ENCODE measurements at places on chromosomes 1 and 21.
A peak's percentile ranks its signal among the peaks of the same experiment; 100 is the strongest.

- no peak for DNase-seq
Observed at GRCh38 chr1:173601588-173601987, 1.3 kb downstream of the SLC9C2 start.

GRCh38 chr1:86339014-86339812 is 56.9 kb downstream of the ODF2L start:
- no peak for DNase-seq

DNA sequence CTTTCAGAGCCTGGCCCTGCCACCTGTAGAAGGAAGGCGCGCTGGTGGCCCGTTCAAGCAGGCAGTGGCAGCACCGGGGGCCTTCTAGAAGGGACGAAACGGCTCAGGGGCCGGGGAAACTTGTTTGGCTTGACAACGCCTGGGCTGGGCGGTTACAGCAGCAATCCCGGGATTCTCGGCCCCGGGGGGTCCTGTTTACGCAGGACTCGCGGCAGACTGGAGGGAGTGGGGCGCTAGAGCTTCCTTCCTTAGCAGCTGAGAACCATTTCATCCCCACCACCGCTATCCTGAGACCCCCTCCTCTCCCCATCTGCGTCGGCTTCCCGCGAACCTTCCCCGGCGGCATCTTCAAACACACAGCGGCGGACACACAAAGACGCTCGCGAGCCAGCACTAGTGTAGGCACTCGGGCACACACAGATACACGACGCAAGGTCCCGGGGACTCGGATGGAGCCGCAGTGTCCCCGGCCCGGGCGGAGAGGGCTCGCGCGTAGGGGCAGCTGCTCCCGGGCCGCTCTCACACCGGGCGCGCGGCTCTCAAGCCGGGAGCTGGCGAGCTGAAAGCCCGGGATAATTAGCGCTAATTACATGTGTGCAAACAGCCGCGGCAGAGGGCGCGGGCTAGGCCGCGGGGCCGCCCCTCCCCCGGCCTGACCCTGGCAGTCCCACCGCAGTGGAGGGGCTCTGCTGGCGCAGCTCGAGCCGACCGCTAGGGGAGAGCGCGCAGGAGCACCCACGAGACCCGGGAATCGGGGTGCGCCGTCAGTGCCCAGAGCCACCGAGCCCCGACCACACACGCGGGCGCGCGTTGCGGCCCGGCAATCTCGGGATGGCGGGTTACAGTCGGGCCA is 271.4 kb downstream of the FOXD2 start:
- peak; percentile 73 for DNase-seq

DNA sequence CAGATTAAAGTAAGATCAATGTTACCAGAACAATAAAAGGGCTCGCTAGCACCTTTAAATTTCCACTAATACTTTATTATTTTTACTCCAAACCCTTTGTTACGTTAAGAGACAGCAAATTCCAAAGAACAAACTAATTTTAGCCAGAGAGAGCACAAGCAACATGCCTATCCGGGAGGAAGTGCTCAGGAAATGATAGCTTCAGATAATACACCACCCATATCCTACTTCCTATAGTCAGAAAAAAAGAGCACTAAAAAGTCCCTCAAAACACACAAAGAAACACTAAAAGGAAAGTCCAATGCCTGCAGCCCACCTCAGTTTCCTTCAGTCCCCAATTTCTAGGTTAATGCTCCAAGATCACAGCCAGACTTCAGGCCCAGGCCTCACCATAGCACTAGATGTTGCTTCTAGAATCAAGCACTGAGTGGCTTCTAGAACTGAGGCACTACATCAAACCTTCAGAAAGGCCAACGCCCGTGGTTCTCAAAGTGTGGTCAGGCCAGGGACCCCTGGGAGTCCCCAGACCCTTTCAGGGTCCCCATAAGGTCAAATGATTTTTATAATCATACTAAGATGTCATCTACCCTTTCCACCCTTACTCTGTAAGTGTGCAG is 142.6 kb downstream of the PSMG1 start:
- no peak for DNase-seq

- no peak for DNase-seq
Observed at GRCh38 chr1:107003972-107004371, 52.5 kb upstream of the PRMT6 start.

GRCh38 chr21:21730512-21730911 is 732.3 kb downstream of the NCAM2 start:
- DNase-seq: no peak

GRCh38 chr1:207801819-207802218 is 50.0 kb downstream of the CD46 start:
- DNase-seq: no peak

- DNase-seq: no peak
Observed at GRCh38 chr1:84467298-84467697, 11.8 kb upstream of the RPF1 start.

- DNase-seq: no peak
Observed at GRCh38 chr1:178642282-178642681, 82.8 kb upstream of the RALGPS2 start.

- no peak for DNase-seq
Observed at GRCh38 chr1:48233666-48234485, 11.4 kb downstream of the SLC5A9 start.

DNA sequence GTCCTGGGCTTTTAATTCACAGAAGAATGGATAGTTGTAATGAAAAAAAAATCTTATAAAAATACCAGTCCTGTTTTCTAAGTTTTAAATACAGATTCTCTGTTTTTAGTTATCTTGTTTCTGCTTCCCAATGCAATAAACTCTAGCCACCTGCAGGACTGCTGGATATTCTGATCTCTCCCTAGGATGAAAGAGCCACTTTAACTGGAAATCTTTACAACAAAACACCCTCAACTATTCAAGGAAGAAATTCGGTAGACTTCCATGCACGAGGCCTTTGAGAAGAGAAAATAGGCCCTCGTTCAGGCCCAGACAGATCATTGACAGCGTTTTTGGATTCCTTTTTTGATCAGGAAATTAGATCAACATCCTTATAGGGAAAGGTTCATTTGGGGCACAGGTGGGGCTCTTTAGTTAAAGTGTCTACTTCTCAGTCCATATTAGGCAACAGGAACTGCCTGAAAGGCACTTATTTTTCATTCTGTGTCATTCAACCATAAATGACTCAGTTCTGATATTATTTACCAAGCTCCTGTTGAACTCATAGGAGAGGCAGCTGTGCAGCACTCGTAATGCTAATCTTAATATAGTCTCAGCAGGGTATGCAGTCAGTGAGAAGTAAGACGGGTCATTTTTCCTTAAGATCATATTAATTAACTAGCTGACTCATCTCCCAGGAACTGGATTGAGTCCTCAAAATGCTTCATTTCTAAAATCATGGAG is 71.1 kb upstream of the ERRFI1 start:
- DNase-seq: peak; percentile 16

GRCh38 chr1:155978325-155978972 is at the start of gene ARHGEF2:
Gene ARHGEF2, minus strand, starts transcription at chr1:155978547. Its CDS starts 120 bp downstream, at chr1:155978427.
- peak; percentile 75 for DNase-seq

DNA sequence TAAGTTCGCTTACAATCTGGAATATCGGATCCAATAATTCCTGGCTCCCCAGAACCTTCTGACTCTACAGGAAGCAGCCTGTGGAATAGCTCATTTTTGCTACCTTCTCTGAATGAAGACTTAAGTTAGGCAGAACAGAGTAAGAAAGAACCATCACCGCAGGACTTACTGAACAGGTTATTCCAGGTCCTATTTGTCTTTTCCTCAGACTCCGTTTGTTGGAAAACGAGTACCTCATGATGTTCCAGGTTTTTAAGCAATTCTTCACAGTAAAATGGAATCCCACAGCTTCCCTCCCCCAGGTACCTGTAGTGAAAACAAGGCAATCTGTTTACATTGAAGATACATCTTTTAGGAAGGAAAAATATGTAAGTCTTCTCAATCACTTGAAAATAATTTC is 59.8 kb downstream of the ADCY10 start:
- DNase-seq: no peak

DNA sequence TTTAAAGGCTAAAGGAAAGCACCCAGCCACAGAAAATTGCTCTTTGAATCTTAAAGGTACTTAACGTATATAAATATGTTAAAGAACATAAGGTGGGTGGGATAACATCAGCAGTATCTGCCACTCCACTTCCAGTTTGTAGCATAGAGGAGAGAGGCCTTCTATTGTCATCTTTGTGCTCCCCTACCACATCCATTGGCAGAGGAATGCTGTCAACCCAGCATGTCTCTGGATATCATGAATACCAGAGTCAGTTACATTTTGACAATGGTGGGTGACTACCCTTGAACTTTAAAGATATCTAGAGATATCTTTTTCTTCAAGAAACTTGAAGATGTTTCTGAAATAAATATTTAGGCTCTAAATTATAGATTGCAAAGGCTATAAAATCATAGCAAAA is 283.2 kb upstream of the LRRC7 start:
- no peak for DNase-seq

GRCh38 chr1:16187748-16188401 is 24.6 kb downstream of the ARHGEF19 start:
- peak; percentile 73 for DNase-seq

DNA sequence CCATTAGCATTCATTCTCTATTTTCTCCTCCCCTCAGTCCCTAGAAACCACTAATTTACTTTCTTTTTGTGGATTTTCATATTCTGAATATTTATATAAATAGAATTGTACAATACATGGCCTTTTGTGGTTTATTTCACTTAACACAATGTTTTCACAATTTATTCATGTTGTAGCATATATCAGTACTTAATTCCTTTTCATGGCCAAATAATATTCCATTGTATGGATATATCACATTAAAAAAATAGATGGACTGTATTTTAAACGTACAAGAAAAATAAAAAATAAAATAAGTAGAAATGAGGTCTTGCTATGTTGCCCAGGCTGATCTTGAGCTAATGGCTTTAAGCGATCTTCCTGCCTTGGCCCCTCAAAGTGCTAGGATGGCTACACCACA is 25.0 kb downstream of the SCP2 start:
- DNase-seq: no peak

GRCh38 chr1:97331165-97331564 is 589.7 kb downstream of the DPYD start:
- no peak for DNase-seq

GRCh38 chr1:227038401-227038800 is 98.3 kb downstream of the COQ8A start:
- DNase-seq: no peak

DNA sequence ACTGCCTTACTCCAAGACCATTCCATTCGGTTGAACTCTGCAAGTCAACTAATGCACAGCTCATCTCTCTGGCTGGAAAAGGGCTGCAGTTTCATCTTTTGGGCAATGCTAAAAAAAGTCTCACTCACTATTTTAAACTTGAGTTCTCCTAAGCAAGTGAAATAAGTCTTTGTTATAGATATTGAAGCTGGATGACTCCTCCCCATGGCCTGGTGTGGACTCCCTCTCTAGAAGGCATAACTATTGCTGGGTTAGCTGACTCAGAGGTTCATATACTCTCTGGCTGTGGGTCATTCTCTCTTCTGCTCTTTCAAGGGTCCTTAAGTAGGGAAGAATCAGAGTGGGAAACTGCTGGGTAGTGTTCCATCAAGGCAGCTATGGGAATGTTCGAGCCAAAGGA is 88.0 kb downstream of the XCL2 start:
- DNase-seq: no peak

GRCh38 chr1:15902882-15903281 is 55.4 kb downstream of the SPEN start:
- no peak for DNase-seq

DNA sequence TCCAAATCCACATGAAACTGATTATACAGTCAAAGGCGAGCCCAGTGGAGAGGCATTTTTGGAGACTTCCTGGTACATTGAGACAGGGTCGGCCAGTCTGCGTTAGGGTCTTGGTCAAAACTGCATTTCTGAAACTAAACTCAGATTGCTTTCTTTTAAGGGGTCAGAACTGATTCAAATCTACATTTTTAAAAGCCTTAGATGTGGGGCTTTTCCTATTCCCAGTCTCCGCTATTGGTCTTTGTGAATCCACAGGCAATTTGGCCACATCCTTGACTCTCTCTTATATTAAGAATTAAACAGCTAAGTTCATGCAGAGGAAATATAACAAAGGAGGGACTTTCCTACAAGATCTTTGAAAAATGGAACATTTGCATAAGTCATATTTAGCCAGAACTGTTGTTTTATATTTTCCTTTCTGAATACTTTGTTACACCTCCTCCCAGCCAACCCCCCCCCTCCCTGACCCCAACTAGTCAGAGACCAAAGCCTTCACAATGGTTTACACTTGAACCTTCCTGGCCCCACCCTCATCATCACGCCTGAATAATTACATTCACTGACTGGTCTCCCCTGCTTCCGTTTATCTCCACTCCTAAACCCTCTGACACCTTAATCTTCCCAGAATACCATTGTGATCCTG is 30.9 kb downstream of the SELL start:
- no peak for DNase-seq

DNA sequence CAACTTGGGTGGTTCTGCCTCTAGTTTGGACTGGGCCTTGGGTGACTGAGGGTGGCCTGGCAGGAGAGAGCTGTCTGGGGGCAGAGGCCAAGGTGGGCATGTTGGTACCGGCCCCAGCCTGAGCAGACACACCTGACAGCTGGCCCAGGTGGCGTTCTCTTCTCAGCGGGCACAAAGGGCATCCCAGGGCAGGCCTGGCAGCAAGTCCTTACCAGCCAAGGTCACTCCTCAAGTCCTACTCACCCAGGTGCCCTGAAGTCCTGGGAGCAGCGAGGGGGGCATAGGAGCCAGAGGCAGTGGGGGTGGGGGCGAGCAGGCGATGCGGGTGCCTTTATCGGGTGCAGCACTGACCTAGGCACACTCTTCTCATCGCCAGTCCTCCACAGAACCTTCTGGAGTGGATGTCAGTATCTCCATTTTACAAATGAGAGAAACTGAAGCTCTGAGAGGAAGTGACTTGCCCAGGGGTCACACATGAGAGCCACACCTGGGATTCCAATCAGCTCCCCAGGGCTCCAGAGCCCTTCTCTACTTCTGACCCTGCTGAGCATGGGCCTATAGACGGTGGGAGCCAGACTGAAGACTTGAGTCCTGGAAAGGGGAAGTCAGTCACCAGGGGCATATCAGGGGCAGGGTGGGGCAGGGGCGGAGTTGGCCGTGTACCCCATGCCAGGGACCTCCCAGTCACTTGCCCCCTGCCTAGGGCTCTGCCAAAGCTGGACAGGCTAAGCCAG is 587 bp upstream of the SLC25A34 start:
- no peak for DNase-seq

GRCh38 chr21:33939226-33939625 is 23.6 kb upstream of the ATP5PO start:
- DNase-seq: no peak

GRCh38 chr1:17405898-17406759 is 33.3 kb downstream of the RCC2 start:
- peak; percentile 78 for DNase-seq

Data from Caco-2 (cell line).